Thoracic aorta (tissue), 2 donors: ENCODE measurements at places on chromosomes 2 and 18.

- H3K4me1 ChIP-seq = peaks cover 13% of the 10 kb centered on the region
- no peak within 1 kb of the TSS for H3K27ac ChIP-seq
- no peak for DNase-seq
- no peaks in the 10 kb centered on the region for H3K27me3 ChIP-seq
Observed at GRCh38 chr2:119523952-119524694, at the start of gene SCTR. Gene SCTR (minus strand): TSS chr2:119524483. CDS start chr2:119524226, 257 bp downstream.

GRCh38 chr2:18309627-18310026, 250.8 kb downstream of the RDH14 start:
- no peak overlapping the region for H3K4me3 ChIP-seq
- peaks cover 11% of the 10 kb centered on the region for H3K4me1 ChIP-seq
- H3K27ac ChIP-seq = no peak overlapping the region
- no peaks in the 10 kb centered on the region for H3K27me3 ChIP-seq

GRCh38 chr18:44130376-44130942, 550.2 kb upstream of the SETBP1 start:
- H3K36me3 ChIP-seq = no peaks in the 10 kb centered on the region
- no peak overlapping the region for H3K4me3 ChIP-seq
- H3K27ac ChIP-seq = no peak overlapping the region

- no peaks in the 10 kb centered on the region for H3K36me3 ChIP-seq
- DNase-seq = no peak
- no peak overlapping the region for H3K27ac ChIP-seq
- no peak overlapping the region for H3K4me3 ChIP-seq
Observed at GRCh38 chr18:10858477-10858876, 290.9 kb downstream of the PIEZO2 start.

- no peaks in the 10 kb centered on the region for H3K27me3 ChIP-seq
- H3K4me3 ChIP-seq = no peak overlapping the region
- H3K36me3 ChIP-seq = no peaks in the 10 kb centered on the region
- H3K4me1 ChIP-seq = peaks cover 7% of the 10 kb centered on the region
Observed at GRCh38 chr2:182406221-182406620, 20.6 kb downstream of the PDE1A start.

DNA sequence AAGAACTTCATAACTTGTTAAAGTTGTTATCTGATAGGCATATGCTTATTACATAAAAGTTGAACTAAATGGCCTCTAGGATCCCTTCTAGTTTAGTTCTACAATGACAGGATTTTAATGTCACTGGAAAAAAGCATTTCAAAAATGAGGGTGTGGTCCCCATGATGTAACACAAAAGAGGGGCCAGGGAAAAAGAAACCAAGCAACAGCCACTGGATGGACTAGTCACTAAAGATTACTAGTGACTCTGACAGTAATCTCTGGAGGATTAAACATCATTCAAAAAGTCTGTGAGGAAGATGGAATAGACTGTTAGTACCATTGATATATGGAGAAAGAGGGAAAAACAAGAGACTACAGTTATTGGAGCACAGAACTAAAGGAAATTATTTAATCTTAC, 22.6 kb downstream of the SEPTIN10 start:
- DNase-seq = no peak
- no peaks in the 10 kb centered on the region for H3K27me3 ChIP-seq
- H3K27ac ChIP-seq = no peak overlapping the region
- no peaks in the 10 kb centered on the region for H3K36me3 ChIP-seq
- H3K4me3 ChIP-seq = no peak overlapping the region

DNA sequence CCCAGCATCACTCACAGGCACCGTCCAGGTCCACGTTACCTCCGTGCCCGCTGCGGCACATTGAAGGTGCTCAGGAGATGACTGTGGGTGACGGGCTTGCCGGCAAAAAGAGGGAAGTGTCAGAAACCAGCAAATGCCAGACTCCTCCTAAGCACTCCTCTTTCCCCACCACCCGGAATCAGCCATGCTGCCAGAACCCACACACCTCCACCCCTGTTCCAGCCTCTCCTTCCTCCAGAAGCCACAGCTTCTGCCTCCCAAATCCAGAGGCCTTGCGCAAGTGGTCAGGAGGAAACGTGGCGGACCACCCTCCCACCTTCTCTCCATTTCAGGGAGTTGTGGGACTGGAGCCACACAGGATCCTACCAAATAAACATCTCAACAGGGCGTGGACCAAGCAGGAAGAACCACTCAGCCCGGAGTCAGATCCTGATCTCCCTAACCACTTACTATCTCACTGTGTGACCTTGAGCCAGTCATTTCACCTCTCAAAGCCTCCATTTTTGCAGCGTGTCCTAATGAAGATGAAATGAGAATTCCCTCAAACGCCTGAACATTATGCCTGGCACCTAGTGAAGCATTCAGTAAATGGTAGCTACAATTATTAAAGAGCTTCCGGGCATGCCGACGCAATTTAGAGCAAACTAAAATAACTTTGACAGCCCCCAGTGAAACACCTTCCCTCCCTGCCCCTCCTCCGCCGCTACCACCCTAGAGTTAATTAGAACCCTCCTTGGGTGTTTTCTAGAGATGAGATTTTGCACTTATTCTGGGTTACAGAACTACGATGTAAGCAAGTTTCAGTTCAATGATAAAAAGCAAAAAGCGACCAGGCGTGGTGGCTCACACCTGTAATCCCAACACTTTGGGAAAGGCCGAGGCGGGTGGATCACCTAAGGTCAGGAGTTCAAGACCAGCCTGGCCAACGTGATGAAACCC, 32.9 kb downstream of the SMAD7 start:
- no peak for DNase-seq
- H3K27ac ChIP-seq = no peak overlapping the region
- no peaks in the 10 kb centered on the region for H3K27me3 ChIP-seq
- peaks cover 17% of the 10 kb centered on the region for H3K36me3 ChIP-seq

GRCh38 chr2:130837175-130837810, 579 bp downstream of the ARHGEF4 start:
- H3K27ac ChIP-seq = no peak overlapping the region
- peaks cover 3% of the 10 kb centered on the region for H3K27me3 ChIP-seq
- H3K4me3 ChIP-seq = peak overlapping the region; percentile 50
- no peak for DNase-seq
- no peaks in the 10 kb centered on the region for H3K36me3 ChIP-seq

DNA sequence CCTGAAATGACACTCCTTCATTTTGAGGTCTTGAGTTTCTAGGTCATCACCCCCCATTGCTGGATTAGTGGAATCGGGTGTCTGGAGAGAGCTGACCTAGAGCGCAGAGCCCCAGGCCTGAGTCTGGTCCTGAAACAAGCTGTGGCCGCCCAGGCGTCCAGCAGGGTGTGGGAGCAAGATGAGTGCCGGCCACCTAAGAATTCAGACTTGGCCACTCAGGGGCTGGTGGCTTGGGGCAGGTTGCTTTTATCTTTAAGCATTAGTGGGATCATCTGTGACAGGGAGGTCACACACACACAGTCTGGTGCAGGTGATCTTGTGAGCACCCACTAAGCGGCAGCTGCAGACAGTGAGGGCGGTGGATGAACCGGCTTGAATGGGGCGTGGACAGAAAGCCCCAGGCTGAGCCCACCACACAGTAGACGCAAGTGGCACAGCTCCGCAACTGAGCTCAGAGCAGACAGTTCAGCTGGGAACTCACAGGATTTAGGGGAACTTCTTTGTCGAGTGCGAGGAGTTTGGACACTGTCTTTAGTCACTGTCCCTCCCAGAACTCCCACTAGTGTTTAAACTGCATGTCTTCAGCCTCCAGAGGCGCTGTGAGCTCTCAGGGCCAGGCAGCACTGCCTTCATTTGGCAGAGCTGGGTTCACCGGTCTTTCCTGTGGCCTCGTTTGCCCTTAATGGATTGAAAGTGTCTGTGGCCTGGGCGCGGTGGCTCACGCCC, 21.5 kb downstream of the ITGB1BP1 start:
- DNase-seq = no peak
- peaks cover 42% of the 10 kb centered on the region for H3K36me3 ChIP-seq
- H3K4me3 ChIP-seq = no peak overlapping the region
- H3K27me3 ChIP-seq = no peaks in the 10 kb centered on the region

DNA sequence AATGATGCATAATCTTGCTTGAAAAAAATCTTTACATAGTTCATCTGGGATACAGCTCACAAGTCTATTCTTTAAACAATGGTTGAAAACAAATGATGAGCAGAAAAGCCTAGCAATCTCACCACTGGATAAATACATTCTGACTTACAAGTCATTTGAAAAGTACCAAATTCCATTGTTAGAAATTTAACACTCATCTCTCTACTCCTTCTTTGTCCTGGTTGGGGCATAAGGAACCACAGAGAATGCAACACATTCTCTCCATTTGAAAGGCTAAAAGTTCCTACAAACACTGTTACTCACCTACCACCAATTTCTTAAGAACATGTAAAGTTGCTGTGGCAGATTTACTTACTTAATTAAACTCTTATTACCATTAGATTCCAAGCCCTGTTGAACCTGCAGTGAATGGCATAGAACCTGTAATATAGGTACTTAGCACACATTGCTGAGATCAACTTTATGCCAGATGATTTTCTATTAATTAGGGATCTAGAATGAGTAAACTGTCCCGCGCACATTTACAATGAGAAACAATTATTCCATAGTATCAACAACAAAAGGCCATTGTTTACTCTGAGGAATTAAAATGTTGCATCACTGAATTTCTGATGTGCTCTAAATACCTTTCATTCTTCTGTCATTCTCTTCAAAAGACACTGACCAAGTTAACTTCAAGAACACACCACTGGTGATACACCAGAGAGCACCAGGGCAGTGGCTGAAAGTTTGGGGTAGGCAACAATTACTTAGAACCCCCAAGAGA, 69.6 kb downstream of the CABYR start:
- no peaks in the 10 kb centered on the region for H3K27me3 ChIP-seq
- no peaks in the 10 kb centered on the region for H3K36me3 ChIP-seq
- DNase-seq = no peak
- no peak overlapping the region for H3K4me3 ChIP-seq

GRCh38 chr18:11902522-11903292, 5.4 kb downstream of the MPPE1 start:
- H3K4me3 ChIP-seq = no peak overlapping the region
- H3K27me3 ChIP-seq = no peaks in the 10 kb centered on the region
- peaks cover 9% of the 10 kb centered on the region for H3K4me1 ChIP-seq
- H3K27ac ChIP-seq = no peak overlapping the region
- H3K36me3 ChIP-seq = no peaks in the 10 kb centered on the region
- DNase-seq = no peak

GRCh38 chr18:9704233-9705118, 3.6 kb upstream of the RAB31 start:
- H3K27ac ChIP-seq = no peak overlapping the region
- no peak overlapping the region for H3K4me3 ChIP-seq
- DNase-seq = no peak
- H3K27me3 ChIP-seq = no peaks in the 10 kb centered on the region
- H3K36me3 ChIP-seq = no peaks in the 10 kb centered on the region

DNA sequence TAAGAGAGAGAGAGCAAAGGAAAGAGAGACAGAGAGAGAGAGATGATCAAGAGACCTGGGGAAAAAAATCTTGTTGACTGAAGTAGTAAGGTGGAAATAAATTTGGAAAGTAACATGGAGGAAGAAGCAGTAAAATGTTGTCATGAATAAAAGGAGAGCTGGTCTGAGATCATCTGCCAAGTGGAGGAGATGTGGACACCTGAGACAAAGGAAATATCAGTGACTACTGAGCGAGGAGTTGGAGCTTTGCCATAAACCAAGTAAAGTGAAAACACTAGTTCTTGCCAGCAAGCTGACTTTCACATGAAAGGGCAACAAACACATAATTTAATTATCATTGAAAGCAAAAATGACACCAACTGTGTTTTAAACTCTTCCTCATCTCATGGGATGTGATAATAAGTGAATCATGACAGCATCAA, 49.0 kb upstream of the DSG1 start:
- H3K4me3 ChIP-seq = no peak overlapping the region
- no peak overlapping the region for H3K27ac ChIP-seq
- H3K4me1 ChIP-seq = no peaks in the 10 kb centered on the region
- no peaks in the 10 kb centered on the region for H3K27me3 ChIP-seq

GRCh38 chr18:6504605-6505497, 90.1 kb upstream of the L3MBTL4 start:
- no peak for DNase-seq
- H3K4me3 ChIP-seq = no peak overlapping the region
- H3K27ac ChIP-seq = no peak overlapping the region
- no peaks in the 10 kb centered on the region for H3K36me3 ChIP-seq
- no peaks in the 10 kb centered on the region for H3K4me1 ChIP-seq
- no peaks in the 10 kb centered on the region for H3K27me3 ChIP-seq

DNA sequence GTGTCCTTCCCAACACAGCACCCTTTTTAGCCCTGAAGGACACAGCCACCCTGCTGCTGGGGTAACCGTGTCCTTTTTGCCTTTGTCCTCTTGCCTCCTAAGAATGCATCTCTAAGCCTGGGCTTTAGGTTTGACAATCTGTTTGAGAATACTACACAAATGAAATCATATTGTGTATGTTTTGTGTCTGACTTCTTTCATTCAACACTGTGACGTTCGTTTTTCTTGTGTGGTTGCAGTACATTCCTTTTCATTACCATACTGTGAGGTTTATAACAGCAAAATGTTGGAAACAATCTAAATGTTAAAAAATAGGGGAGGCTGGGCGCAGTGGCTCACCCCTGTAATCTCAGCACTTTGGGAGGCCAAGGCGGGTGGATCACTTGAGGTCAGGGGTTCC, 11.2 kb downstream of the ASPRV1 start:
- no peaks in the 10 kb centered on the region for H3K36me3 ChIP-seq
- H3K27ac ChIP-seq = no peak overlapping the region
- DNase-seq = no peak
- no peaks in the 10 kb centered on the region for H3K27me3 ChIP-seq
- no peak overlapping the region for H3K4me3 ChIP-seq

DNA sequence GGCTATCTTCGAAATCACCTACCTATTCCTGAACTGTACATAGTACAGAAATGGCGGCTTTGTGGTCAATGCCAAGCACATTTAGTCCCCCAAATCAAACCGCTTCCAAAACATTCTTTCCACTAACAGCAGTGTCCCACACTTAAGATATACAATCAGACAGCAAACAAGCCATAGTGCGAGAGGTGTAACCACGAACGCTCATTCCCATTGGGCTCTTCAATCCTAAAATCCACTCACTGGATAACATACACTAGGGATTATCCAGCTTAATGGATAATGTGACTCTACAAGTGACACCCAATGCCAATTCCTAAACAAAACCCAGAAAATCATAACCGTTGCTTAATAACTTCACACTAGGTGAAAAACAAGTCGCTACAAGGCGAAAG, 2.0 kb downstream of the XPO1 start:
- H3K27me3 ChIP-seq = no peaks in the 10 kb centered on the region
- no peak for DNase-seq
- peak overlapping the region; percentile 69 for H3K27ac ChIP-seq
- H3K4me3 ChIP-seq = peak overlapping the region; percentile 81
- H3K36me3 ChIP-seq = no peaks in the 10 kb centered on the region

DNA sequence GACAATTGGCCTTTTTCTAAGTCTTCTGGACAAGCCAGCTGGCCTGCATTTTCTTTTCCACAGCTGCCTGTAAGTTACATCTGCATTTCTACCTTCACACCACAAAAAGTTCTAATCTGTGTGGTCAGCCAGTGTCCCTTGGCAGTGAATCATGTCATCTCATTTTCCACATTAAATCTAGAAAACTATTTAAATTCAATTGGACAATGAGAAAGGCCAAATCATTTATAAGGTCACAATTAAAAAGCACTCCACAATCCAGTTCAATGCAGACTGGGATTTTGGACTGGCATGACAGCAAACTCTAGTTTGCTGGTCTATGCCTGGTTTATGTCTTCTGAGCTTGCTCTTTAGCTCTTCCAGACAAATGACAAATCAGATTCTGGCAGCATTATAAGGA, 494.2 kb upstream of the SPHKAP start:
- DNase-seq = no peak
- no peak overlapping the region for H3K27ac ChIP-seq
- no peaks in the 10 kb centered on the region for H3K36me3 ChIP-seq
